ENCODE measurements at places on chromosomes 11 and 22.

- peak; percentile 22 for DNase-seq
These were observed 504.3 kb downstream of the FAM181B start for GRCh38 chr11:82229341-82229740.

GRCh38 chr11:125056931-125057692, 6.0 kb upstream of the SLC37A2 start:
- DNase-seq: no peak

GRCh38 chr22:48885271-48885918, 942.3 kb downstream of the BRD1 start:
- DNase-seq: no peak

GRCh38 chr11:113519989-113520613, 44.9 kb upstream of the DRD2 start:
- DNase-seq: no peak

DNA sequence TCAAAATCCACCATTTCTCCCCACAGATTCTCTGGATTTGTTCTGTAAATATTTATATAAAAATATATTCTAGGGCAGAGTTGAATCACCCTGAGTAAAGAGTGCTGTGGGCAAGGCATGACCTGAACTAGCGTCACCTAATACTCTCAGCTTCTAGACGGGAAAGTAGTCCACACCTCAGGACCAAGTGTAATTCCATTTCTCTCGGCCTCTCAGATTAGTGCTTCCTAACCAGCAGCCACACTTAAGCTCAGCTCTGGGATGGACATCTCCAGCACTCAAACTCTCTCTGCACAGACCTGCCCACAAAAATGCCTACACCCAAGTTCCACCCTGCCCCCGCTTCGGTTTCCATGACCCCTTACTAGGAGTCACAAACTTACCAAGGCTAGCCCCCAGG, 5.3 kb downstream of the SPTBN2 start:
- no peak for DNase-seq

GRCh38 chr11:59158206-59159068, 13.5 kb upstream of the DTX4 start:
- DNase-seq: peak; percentile 86

GRCh38 chr11:108224911-108225786, 2.3 kb downstream of the ATM start:
- no peak for DNase-seq

DNA sequence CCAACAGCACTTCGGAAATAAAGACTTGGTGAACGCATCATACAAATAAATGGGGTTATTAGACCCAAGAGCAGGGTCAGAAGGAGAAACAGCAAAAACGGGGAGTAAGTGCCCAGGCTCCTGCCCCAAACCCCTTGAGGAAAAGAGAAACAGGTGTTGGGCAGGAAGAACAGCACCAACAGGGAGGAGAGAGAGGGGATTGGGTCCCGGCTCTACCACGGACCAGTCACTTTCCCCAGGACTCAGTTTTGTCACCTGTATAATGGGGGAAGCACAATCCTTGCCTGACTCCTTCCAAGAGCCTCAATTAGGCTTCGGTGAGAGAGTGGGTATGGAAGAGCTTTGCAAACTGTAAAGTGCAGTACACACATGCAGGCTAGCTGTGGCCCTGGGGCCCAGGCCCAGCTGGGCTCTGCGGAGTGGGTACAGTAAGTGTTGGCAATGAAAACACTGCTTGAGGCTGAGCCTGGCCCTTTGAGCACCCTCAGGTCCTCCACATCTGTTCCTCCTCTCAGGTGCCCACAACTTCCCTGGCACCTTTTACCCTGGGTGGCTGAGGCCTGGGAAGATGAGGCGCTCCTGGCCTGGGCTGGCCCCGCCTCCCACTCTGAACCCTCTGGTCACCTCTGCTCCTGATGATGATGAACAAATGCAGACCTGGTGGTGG, 8.9 kb downstream of the SLC29A2 start:
- DNase-seq: no peak

- DNase-seq: peak; percentile 33
These were observed 959 bp downstream of the CCND1 start for GRCh38 chr11:69641681-69642548.

GRCh38 chr22:18023509-18024275, 669 bp downstream of the MICAL3 start:
- DNase-seq: peak; percentile 78

DNA sequence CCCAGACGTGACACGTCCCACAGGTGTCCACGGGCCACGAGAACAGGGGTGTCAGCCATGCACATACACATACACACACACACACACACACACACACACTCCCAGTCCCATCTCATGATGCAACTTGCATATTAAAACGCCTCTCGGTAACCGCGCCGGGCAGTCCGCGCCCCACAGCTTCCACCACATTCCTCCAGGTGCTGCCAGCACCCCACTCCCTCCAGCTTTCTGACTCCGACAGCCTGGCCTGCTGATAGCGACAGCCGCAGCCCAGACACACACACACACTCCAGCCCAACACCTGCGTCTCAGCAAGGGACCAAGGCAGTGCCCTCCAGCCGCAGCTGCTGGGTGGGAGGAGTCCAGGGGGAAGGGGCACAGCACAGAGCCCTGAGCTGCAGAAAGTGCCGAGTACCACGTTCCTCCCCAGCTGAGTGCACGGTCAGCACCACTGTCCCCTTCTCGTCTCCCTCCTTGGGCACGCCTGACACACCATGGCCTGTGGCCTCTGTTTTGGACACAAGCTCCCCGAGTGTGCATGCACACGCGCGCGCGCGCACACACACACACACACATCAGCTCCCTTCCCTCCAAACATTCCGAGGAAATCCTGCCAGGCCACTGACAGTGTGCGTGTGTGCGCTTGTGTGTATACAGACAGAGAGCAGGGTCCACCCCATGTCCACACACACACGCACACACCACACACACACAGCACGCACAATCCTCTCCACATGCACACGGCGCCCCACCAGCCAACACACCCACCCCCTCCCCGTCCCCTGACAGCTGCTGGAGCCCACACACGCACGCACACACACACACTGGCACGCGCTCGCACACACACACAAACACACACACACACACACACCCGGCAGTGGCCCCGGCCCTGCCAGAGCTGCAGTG, 1.2 kb downstream of the ELFN2 start:
- DNase-seq: no peak

DNA sequence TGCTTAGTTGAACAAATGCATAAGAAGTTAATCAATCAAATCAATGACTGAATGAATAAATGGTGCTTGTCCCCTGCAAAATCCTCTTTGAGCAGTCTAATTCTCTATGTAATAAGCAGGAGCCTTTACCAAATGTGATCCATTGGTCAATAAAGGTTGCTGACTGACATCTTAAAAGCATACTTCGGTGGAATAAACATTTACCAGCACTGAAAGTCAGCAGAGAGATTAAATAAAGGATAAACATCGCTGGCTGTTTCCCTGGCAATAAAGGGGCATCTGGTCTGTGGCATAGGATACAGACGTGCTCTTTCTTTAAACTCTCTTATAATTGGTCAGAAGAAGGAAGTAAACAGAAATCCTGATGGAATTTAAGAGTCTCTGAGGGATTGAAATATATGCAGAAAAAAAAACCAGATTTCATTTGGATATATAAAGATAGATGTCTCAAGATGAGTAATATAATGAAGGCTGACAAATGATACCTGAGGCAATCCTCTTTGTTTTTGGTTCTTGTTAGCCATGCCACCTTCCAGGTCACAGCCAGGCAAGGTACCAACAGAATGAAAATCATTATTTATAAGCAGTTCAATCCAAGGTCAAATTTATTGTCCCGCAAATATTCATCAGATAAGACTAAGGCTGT, 578.4 kb upstream of the CCDC90B start:
- no peak for DNase-seq

DNA sequence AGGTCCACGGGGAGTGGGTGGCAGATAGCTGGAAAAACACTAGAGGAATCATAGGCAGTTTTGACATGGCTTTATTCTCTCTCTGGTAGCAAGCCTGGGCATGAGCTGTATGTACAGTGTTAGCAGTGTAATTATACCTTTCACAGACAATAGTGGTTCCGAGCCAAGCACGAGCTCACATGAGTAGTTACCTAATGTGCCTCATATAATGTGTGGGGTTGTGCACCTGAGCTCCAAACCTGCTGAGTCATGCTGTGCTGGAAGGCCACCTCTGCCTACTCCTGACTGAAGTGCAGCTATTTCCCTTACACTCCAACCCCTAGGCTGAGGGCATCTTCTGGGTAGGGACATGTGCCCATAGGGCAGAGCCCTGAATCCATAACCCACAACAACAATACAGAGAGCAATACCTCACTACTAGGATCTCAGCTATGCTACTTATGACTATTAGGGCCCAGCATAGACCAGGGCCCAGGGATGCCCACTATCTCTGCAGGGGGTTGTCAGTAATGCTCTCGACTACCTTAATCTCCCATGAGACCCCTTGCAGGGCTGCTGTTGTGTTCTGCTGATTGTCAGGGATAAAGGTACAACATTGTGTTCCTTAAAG, 432.1 kb downstream of the DYNC2H1 start:
- DNase-seq: no peak

DNA sequence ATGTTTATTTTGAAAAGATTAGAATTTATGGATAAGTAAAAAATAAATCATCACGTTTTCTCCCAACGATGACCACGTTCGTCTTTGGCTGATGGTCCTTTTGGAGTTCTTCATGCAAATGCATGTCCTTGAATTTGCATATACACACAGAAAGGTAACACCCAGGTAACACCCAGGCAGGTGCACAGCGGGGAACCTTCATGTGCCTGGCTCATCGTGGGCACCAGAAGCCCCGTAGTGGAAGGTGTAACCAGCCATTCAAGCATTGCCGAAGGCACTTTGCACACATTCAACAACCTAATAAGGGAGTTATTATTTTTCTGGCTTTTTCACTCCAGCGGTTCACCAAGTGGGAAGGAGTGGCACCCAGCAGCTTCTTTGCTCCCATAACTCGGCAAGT, 404.6 kb downstream of the TBC1D22A start:
- no peak for DNase-seq

GRCh38 chr11:843818-844692, 1.4 kb downstream of the TSPAN4 start:
- DNase-seq: peak; percentile 98

GRCh38 chr11:119030029-119030328, 698 bp downstream of the SLC37A4 start:
- DNase-seq: no peak

- no peak for DNase-seq
These were observed 33.9 kb downstream of the PRDM11 start for GRCh38 chr11:45180179-45180847.

DNA sequence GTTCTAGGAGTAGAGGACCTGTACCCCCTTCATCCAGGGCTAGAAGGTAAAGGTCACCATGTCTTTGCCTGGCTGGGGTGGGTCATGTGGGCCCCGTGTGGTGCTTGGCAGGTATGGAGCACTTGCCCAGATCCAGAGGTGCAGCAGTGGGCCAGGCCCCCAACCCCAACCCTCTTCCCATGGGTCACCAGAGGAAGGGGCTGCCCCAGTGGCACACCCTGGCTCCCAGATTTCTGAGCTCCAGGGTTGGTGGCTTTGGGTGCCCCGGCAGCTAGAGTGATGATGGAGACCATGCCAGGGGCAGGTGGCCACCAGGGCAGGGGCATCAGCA, 2.4 kb upstream of the GP1BB start:
- DNase-seq: no peak

DNA sequence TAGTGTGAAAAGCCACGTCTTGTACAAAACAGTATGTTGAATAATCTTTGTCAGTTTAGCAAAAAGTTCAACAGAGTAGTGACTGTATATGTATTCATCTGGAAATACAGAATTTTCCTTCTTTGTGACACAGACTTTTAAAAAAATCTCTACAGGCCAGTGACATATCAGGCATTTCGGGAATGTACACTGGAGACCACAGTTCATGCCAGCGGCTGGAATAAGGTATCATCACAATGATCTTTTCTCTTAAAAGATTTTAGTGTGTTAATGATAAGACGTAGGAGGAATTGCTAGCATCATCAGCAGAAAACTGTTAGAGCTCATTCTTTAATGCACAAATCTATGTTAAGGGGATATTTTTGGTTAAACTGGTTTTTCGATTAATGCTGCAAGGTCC, 57.4 kb downstream of the BCL2L13 start:
- DNase-seq: no peak

DNA sequence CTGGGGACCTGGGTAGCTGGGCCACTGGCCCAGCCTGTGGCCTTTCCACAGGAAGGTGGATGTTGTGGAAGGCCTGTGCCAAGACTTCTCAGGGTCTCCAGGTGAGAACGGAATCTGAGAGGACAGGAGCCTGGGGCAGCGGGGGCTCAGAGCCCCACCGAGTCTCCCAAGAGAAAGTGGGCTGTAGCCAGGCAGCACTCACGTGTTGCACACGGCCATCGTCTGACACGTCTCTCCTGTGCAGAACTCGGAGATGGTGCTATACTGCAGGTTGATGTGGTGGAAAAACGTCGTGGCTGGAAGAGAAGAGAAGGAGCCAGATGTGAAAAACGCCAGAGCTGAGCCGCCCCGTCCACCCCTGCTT, 6.4 kb downstream of the MOB2 start:
- no peak for DNase-seq

- no peak for DNase-seq
These were observed 151.1 kb downstream of the METTL15 start for GRCh38 chr11:28259177-28259843.

Data from fibroblast of pulmonary artery (primary cell).